ENCODE measurements at places on chromosomes 12 and 14.

GRCh38 chr12:25324861-25325260 is 74.1 kb upstream of the KRAS start:
- DNase-seq = no peak

GRCh38 chr14:100283984-100284881 is 22.0 kb downstream of the SLC25A29 start:
- no peak for DNase-seq

- DNase-seq = no peak
Observed at GRCh38 chr12:24943947-24944600, 4.8 kb downstream of the BCAT1 start.

DNA sequence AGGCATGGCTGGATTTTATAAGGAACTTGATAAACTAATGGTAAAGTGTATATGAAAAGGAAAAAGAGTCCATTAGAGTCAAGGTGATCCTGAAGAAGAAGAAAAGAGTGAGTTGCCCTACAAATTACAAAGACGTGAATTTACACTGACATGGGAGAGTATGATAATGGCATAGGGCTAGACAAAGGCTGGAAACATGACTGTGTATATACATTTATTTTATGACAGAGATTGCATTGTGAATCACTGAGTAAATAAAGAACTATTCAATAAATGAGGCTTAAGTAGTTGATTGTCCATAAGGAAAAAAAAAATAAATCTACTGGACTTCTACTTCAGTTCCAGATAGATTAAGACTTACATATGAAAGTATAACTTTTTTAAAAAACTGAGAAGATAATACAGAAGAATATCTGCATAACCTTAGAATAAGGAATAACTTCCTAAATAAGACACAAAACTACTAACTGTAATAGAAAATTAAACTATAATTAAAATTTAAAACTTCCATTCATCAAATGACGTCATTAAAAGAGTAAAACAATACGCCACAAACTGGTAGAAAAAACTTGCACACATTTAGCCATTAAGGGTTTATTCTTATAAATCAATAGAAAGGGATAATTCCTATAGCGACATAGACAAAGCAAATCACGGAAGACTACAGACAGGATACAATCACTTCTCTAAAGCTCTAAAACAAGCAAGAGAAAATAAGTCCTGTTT is 278.5 kb downstream of the NOVA1 start:
- DNase-seq = no peak

DNA sequence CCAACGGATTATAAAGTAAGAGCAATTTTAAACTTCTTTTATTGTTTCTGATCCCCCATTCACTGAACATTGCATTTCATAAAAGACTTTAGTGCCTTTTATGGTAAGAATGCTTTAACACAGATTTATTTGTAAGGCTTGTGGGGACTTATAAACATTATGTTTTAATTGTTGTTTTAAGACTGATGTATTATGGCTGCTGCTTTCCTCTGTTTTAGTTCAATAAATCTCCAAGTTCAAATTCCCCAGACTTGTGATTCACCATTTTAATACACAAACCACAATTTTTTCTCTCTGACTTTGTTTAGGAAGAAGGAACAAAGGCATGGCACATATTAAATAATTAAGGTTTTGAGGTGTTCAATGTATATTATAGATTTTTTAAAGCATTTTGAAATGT is 753.3 kb downstream of the SLC6A15 start:
- no peak for DNase-seq

DNA sequence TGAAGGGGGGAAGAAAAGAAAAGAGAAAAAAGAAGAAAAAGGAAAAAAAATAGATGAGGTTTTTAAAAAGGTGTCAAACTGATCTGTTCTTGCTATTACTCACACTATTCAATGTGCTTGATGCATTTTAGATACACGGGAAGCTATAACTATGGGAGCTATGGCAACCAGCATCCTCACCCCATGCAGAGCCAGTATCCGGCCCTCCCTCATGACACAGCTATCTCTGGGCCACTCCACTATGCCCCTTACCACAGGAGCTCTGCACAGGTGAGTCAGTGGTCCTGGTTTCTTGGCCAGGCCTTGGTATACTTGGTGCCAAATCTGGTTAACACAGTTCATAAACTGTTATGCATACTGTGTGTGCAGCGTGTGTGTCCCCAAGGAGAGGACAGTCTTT is 24.0 kb upstream of the RIC8B start:
- no peak for DNase-seq

DNA sequence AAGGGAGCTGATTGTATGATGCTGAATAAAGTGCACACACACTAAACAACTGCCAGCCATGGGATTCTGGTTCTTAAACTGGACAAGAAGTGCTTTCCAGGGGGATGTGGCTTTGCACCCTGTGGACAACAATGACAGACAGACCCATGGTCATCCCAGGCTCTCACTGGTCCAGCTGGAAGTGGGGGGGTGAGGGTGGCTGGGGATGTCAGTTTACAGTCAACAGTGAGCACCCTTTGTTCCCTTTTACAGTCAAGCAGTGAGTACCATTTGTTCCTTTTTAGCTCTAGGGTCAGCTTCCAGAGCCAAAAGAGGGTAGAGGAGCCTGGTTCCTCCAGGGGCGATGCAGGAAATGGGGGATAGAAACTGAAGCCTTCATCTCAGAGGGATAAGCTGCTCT is 100.7 kb downstream of the SMOC1 start:
- no peak for DNase-seq

DNA sequence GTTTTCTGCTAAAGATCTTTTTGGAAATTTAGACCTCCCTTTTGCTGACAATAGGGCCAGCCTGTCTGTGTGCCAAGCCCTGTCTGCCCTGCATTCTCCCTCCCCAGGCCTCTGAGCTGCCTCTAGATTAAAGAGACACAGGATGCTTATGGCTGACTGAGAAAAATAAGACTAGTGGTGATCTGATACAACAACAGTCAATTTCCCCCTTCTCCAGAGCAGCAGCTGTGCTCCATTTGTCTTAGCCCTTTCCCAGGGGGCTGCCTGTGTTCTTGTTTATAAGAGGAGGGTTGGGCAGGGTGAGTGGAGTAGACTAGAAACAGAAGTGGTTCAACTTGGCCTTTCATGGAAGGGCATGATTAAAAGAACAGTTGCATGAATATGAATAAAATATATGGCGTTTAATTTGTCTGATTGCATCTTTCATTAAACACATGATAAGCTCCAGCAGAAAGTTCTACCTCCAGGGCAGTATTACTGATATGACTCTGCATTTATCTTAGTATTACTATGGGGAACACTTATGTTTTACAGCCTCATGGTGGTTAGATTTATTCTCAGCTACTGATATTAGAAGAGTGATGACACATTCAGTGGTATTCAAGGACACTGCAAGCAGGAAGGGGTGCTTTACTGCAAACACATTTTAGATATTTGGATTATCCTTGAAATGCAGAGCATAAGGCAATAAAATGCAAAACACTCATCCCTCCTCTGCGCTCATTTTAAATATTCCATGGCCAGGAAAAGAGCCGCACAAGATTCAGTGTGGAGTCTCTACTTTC is 150.2 kb upstream of the CLEC14A start:
- DNase-seq = no peak
